Amygdala (tissue), 56 donors: ENCODE measurements at places on chromosomes 7 and 10.

DNA sequence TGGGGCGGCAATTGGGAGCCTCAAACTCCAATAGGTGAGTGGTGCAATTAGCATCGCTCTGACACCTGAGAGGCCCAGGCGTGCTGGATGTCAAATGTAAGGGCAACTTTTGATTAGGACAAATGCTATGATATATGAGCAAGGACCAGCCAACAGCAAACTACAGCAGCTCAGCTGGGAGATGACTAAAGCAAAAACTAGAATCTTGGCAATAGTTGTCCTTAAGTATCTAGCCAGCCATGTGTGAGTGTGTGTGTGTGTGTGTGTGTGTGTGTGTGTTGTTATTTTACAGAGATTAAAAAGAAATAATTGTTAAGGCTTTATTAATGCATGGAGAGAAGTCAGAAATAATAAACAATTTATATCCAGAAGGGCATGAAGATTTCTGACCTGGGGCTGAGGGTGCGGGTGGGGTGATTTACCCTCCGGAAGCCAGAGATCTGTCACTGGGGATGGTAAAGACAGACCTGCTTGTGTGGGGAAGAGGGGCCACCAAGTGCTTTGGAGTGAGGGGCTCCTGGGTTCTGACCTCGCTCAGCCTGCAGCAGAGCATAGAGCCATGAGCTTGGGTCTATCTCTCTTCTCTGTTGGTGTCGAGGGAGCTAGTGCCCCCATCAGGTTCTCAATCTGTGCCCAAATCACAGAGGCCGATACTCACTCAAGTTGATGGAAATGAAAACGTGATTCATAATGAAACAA, 77.3 kb downstream of the EMX2 start:
- DNase-seq: no peak

GRCh38 chr10:132395704-132396493, 1.1 kb upstream of the PWWP2B start:
- DNase-seq: no peak

GRCh38 chr7:142516038-142516501, 233.2 kb upstream of the PRSS1 start:
- no peak for DNase-seq

- DNase-seq: no peak
These were observed 4.6 kb upstream of the C10orf95 start for GRCh38 chr10:102455893-102456471.

DNA sequence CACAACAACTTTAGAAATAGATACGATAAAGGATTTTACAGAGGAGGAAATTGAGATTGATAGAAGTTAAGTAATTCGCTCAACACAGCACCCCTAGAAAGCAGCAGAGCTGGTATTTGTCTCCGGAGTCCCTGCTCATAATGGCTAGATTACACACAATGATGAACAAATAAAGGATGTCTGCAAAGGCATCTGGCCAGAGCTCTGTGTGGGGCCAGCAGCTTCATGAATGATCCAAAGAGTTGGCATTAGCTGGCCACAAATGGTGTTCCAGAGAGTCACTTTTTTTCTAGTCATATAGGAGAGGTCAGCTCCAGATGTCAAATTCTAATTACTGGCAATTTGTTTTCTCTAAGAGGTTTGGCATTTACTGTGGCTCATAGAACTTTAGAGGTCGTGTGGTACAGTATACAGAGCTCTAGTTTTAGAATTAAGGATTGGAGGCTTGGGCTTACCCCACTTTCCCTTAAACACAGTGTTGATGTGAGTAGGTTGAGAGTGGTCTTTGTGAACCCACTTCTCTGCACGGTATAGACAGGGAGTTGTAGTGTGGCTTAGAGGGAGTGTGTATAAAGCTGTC, 186.2 kb downstream of the BICC1 start:
- no peak for DNase-seq

DNA sequence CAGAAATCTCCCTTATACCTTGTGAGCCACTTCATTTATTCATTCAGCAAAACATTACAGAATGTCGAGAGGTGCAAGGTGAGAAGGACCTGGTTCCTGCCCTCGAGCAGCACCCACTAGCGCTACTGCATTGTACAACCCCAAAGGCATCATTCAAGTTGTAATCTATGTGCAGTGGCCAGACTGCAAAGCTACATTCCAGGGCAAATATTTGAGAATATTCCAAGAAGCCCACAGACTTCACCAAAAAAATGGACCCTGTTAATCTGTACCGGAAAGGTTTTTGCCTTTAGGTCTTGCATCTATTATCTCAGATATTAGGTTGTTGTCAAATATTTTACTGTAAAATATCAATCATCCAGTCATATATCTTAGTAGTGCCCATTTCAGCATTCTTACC, 295.4 kb upstream of the FZD1 start:
- no peak for DNase-seq

GRCh38 chr7:89887489-89887888, 266.8 kb upstream of the STEAP1 start:
- no peak for DNase-seq

- no peak for DNase-seq
These were observed 195.8 kb upstream of the NPVF start for GRCh38 chr7:25424113-25424512.

- DNase-seq: no peak
These were observed at the start of gene SAMD9L for GRCh38 chr7:93148144-93148543. TSS of gene SAMD9L (minus strand) at chr7:93148385. CDS start at chr7:93135971, 12,414 bp downstream.

DNA sequence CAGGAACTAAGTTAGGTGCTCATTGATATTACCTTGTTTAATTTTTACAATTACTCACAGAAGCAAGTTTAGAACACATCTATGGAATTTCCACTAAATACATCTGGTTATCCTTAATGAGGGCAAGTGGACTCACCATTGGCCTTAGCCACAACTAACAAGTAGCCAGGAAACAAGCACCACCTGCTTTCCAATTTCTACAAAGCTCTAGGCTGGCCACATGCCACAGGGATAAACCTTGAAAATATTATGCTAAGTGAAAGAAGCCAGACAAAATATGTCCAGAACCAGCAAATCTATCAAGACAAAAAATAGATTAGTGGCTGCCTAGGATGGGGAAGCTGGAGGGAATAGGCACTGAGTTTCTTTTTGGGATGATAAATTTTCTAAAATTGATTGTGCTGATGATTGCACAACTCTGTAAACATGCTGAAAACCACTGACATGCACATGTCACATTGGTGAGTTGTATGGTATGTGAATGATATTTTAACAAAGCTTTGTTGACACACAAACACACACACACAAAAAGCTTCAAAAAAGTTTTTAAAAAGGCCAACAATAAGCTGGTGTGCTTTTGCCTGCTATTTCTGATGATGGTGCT, 179.4 kb downstream of the CPEB3 start:
- DNase-seq: no peak

DNA sequence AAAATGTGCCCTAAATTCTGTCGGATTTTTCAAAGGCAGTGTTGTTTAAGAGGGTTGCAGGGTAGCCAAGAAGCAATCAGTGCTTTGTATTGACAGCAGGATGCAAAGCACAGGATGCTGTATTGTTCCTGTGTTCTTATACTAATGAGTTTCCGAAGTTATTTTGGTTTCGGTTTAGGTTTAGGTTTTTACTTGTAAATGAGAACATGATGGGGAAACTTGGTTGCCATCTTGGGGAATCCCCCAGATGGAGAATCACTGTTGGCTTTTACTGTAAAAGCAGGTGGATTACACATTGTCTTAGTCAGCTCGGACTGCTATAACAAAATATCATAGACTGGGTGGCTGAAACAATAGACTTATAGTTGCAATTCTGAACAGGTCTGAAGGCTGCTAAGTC, 72.1 kb downstream of the INHBA start:
- no peak for DNase-seq

DNA sequence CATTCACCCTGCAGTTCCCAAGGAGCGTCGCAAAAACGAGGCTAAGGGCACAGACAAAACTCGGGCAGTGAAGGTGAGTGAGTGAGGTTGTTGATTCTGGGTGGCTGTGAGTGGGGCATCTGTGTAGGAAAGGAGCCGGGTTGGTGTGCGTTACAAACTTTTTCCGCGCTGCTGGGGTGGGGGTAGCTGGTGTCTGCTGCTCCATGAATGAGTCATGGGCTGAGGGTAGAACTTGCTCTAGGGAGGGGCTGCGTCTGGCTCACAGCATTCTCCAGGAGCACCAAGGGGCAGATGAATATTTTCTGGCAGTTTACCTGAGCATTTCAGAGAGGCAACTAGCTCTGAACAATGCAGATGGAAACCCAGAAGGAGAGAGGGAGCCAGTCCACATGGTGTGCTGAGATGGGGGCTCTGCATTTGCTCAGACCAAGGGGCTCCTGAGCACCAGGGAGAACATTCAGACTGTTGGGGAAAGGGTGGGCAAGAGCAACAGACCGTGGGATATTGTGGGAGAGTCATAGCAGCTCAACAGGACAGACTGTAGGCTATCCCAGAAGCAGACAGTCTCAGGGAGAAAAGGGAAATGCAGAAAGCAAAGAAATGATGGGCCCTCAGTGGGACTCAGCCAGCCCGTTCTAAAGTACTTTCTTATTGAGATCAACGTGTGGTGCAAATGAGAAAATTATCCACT, 18.8 kb downstream of the NOBOX start:
- no peak for DNase-seq

GRCh38 chr10:128779416-128779815, 653.2 kb upstream of the MKI67 start:
- no peak for DNase-seq

DNA sequence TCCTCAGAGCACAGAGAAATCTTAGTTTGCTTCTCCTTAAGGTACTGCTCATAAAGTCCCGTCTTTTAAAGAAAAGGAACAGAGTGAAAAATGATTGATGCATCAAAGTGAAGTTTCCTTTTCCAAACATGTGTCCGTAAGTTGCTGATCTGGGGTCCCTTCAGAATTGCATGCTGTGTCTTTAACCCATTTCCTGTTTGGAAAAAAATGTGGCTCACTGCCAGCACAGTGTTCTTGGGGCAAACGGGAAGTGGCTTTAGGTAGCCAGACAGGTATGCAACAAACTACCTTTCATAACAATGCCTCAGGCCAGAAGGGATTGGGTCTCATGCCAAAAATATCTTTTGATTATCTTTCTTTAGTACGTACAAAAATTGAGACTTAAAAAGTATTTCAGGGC, 50.9 kb downstream of the TFAM start:
- DNase-seq: no peak

DNA sequence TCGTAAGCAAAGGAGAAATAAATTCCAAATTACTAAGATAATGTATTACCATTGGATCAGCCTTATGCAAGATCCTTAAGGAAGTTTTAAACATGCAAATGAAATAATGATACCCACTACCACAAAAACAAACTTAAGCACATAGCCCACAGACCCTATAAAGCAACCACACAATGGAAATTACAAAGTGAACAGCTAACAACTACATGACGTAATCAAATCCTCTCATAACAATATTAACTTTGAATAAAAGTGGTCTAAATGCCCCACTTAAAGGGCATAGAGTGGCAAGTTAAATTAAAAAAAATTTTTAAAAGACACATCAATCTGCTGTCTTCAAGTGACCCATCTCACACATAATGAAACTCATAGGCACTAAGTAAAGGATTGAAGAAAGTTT, 397.3 kb upstream of the SEMA3A start:
- DNase-seq: no peak

DNA sequence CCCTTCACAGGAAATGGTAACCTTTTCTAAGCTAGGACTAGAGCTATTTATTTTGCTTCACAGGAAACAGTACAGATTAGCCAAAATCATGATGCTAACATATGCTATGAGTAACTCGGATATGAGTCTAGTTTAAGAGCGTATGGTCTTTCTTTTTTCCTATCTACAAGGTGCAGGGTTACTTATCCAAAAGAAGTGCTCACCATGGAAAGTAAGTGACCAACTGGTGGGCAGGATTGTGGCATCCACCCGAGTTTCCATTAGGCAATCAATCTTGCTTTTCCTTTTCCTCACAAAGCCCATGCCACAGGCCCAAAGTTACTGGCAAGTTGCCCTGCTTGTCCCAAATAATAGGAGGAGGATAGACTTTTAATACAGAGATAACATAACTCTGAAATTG, 765.1 kb upstream of the POM121L12 start:
- no peak for DNase-seq

- DNase-seq: no peak
These were observed 71.7 kb downstream of the MAP3K8 start for GRCh38 chr10:30505543-30506298.

GRCh38 chr10:76190634-76191270, 759.3 kb downstream of the LRMDA start:
- DNase-seq: no peak

GRCh38 chr7:139124084-139124914, 14.8 kb upstream of the ZC3HAV1 start:
- no peak for DNase-seq

DNA sequence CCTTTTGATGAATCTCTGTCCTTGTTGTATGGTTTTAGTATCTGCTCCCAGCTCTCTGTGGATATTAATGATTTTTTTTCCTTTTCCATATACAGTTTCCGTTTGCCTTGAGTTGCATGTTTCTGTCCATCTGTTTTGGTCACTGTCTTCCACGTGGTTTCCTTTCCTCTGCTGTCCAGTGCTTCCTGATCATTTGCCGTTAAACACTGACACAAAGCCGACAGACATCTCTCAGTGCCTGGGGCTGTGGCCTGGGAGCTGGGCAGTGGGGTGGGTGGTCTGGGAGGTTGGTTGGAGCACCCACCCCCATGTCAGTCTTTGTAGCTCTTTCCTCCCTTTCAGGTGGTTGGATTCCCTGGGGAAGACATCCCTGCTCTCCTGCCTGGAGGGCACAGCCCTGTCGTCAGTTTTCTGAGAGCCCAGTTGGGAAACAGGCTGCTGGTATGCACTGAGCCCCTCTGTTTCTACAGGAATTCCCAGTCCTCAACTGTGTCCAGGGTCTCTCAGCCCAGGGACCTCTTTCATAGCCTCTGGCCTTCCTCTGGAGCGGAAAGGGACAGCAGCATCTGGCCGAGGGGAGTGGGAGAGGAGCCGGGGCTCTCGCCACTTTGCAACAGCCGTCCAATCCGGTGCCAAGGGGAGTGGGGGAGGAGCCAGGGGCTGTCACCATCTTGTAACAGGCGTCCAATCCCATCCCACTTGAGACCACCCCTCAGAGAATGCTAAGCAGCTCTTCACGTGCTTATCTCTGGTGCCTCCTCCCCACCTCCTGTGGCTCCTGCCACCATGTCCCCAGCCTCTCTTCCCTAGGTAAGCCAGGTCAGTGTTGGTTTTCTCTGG, 26.7 kb upstream of the MKI67 start:
- DNase-seq: no peak

GRCh38 chr7:41133690-41134299, 569.1 kb downstream of the INHBA start:
- no peak for DNase-seq
